ENCODE measurements at places on chromosomes 3 and 15.

GRCh38 chr15:99511531-99511865 is 54.3 kb upstream of the MEF2A start:
- no peak for DNase-seq

DNA sequence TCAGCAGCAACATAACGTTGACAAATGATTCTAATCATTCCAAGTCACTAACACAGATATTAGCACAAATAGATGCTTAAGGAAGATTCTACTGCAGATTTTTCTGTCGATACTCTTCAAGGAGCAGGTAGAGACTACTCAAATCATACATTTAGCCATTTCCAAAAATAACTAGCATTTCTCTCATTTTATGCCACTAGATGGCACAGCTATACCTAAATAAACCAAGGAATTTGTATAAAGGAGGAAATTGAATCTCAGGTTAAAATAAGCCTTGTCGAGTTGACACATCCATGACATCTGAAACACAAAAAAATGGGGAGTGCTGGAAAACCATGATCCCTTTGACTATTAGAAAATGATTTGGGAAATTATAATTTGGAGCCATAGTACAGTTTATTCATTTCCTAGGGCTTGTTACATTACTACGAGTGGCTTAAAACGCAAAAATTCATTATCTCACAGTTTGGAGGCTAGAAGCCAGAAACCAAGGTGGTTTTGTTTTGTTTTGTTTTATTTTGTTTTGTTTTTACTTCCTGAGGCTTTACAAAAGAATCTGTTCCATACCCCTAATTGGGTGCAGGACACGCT is 59.5 kb upstream of the STRIT1 start:
- DNase-seq = peak; percentile 47

DNA sequence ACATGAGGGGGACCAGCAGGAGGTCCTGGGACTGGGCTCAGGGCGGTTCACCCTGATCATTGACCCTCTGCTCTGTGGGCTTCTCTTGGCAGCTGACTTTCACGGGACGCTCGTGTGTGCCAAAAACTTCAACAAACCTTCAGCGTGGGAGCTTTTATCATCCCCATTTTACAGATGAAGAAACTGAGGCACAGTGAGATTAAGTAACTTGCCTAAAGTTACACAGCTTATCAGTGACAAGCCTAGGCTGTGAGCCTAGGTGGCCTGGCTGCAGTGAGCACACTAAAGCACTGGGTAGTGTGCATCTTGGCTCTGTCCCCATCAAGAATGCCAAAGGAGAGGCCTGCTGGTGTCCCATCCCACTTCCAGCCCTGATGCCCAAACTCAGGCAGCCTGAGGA is 23.6 kb upstream of the DUSP7 start:
- no peak for DNase-seq

DNA sequence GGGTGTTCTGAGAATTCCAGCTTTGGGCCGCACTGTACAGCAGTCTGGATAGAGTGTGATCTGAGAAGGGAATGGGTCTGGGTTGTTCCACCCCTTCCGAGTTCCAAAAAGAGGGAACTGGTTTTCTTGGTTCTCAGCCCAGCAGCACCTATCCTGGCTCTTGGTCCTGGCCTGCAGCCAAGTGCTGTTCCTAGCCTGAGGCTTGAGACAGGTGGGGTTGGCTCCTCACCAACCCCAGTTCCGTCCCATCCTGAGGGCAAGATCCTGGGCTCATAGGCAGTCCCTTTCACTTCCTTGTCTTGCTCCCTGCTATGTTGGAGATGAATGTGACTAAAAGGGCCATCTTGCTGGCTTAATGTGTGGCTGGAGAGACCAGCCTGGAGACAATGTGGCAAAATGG is 15.2 kb downstream of the IVD start:
- peak; percentile 91 for DNase-seq

DNA sequence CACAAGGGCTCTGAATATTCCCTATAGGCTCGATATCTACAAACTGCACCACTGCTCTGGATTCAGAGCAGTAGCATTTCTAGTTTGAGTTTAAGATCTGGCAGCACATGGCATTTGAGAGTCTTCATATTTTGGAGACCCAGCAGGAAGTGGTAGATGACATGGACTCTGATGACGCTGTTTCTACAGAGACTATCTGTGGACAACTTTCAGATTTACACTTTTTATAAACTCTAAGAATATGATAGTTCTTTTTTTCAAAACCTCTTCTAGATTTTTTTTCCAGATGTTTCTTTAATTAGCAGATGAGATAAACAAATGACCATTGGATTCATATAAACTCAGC is 35.8 kb downstream of the ARMC8 start:
- DNase-seq = no peak

GRCh38 chr3:194161131-194162045 is 25.4 kb downstream of the HES1 start:
- no peak for DNase-seq

GRCh38 chr15:67070150-67070549 is 4.7 kb downstream of the SMAD3 start:
- no peak for DNase-seq

- DNase-seq = no peak
Measured at GRCh38 chr3:171883893-171884279, 40.7 kb downstream of the TMEM212 start.

DNA sequence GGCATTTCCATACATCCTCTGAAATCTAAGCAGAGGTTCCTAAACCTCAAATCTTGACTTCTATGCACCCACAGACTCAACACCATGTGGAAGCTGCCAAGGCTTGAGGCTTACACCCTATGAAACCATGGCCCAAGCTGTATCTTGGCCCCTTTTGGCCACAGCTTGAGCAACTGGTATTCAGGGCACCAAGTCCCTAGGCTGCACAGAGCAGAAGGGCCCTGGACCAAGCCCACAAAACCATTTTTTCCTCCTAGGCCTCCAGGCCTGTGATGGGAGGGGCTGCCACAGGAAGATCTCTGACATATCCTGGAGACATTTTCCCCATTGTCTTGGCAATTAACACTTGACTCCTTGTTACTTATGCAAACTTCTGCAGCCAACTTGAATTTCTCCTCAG is 54.4 kb upstream of the IL12A start:
- no peak for DNase-seq

DNA sequence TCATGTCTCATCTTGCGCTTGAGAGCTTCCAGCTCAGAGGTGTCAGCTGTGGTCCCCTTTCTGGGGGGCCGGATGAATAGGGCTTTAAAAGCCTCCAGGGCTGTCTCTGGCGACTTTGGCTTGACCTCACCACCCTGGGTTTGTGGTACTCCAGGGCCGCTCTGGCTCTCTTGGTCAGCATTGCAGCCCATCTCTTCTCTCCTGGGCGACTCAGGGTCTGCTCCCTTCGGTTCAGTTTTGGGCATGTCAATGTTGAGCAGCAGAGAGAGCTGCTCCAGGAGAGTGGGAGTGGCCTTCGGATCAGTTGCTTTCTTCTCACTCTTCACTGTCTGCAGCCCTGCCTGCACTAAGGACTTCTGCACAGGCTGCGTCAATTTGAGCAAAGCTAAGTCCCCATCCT is 127.9 kb downstream of the FMN1 start:
- no peak for DNase-seq

- no peak for DNase-seq
Measured at GRCh38 chr3:71117572-71118247, 465.8 kb downstream of the FOXP1 start.

- DNase-seq = no peak
Measured at GRCh38 chr15:92197746-92198145, 195.9 kb upstream of the ST8SIA2 start.

Data from LoVo (cell line).